H9 (cell line): ENCODE measurements at places on chromosomes 3 and 15.
A peak's percentile ranks its signal among the peaks of the same experiment; 100 is the strongest.

GRCh38 chr3:50950591-50950990 lies 275.9 kb downstream of the DOCK3 start:
- H3K4me1 ChIP-seq, result peaks cover 8% of the 10 kb centered on the region; the same call in 1 of the 2 replicates
- H3K4me3 ChIP-seq, result no peak overlapping the region
- no peak overlapping the region for H3K27ac ChIP-seq
- H3K36me3 ChIP-seq, result peaks cover 4% of the 10 kb centered on the region; the same call in 1 of the 2 replicates
- DNase-seq, result no peak

- peaks cover 9% of the 10 kb centered on the region; the same call in 1 of the 2 replicates for H3K4me1 ChIP-seq
- DNase-seq, result peak; percentile 83
- H3K4me3 ChIP-seq, result peak overlapping the region; percentile 14
- no peaks in the 10 kb centered on the region; the same call in 1 of the 2 replicates for H3K27me3 ChIP-seq
Measured at GRCh38 chr3:141392897-141393734, 24.8 kb downstream of the ZBTB38 start.

DNA sequence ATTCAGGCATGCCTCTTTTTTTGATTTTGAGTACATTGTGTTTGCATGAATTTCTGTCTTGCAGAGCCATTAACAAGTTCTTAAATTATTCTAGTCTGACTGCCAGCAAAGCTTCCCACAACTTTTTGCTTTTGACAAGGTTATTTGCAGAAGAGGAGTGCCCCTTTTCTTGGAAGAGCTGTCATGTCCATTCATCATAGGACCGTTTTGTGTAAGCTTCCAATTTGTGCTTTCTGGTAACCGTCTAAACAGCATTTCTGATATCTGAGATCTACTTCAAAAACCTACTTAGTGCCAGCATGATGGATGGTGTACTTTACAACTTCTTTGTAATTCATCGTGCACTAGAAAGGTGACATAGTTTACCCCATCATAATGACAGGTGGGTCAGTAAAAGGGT lies 379.7 kb downstream of the NAALADL2 start:
- H3K36me3 ChIP-seq, result no peaks in the 10 kb centered on the region
- H3K4me1 ChIP-seq, result no peaks in the 10 kb centered on the region
- no peak overlapping the region for H3K4me3 ChIP-seq
- no peaks in the 10 kb centered on the region for H3K27me3 ChIP-seq

GRCh38 chr3:61580982-61581643 lies 19.7 kb downstream of the PTPRG start:
- peaks cover 12% of the 10 kb centered on the region for H3K4me1 ChIP-seq
- H3K27ac ChIP-seq, result no peak overlapping the region
- H3K36me3 ChIP-seq, result peaks cover 13% of the 10 kb centered on the region; the same call in 2 of the 3 replicates

- peaks cover 15% of the 10 kb centered on the region; the same call in 1 of the 2 replicates for H3K36me3 ChIP-seq
- H3K27ac ChIP-seq, result no peak overlapping the region
- DNase-seq, result peak; percentile 37
- peaks cover 16% of the 10 kb centered on the region; the same call in 1 of the 2 replicates for H3K4me1 ChIP-seq
Measured at GRCh38 chr15:66401130-66402021, 14.7 kb downstream of the MAP2K1 start.

DNA sequence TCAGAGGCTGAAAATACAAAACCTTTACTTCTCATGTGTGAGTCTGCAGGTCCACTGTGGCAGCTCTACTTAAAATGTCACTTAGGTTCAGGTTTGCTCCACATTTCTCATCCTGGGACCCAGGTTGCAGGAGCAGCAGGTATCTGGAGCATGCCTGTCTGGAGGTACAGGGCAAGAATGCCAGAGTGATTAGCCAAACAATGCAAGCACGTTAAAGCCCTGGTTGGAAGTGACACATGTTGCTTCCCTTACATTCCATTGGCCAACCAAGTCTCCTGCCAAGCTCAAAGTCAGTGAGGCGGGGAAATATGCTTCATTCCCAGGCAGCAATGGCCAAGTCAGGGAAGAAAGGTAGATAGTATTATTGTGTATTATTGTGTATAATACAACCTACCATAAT lies 76.8 kb upstream of the ARL6 start:
- H3K4me1 ChIP-seq, result 0 out of 2 replicates have a peak, but pooled peaks cover 4% of the 10 kb centered on the region
- H3K27me3 ChIP-seq, result no peaks in the 10 kb centered on the region
- peak; percentile 76 for DNase-seq
- H3K36me3 ChIP-seq, result no peaks in the 10 kb centered on the region

DNA sequence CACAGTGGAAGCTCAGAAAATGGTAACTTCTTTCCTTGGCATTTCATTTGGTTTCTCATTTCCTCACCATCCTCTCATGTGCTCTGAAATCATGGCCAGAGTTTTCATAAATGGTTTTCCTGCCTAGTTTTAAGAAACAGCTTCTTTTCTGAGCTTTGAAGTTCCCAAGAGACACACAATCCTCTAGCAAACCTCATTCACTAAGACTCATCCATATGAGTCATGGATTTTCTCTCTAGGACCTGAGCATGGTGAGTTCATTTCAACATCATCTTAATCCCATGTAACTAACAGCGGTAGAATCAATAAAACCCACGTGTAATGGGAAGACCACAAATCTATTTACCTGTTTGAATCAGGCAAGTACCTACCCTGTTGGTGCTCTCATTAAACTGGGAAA lies 274.5 kb upstream of the LRTM1 start:
- no peak overlapping the region for H3K27ac ChIP-seq
- no peaks in the 10 kb centered on the region for H3K36me3 ChIP-seq
- no peak overlapping the region for H3K4me3 ChIP-seq
- H3K27me3 ChIP-seq, result no peaks in the 10 kb centered on the region
- DNase-seq, result no peak

- no peak overlapping the region for H3K4me3 ChIP-seq
- peaks cover 3% of the 10 kb centered on the region; the same call in 1 of the 2 replicates for H3K4me1 ChIP-seq
- DNase-seq, result no peak
Measured at GRCh38 chr3:117054556-117054955, 345.0 kb downstream of the TUSC7 start.

DNA sequence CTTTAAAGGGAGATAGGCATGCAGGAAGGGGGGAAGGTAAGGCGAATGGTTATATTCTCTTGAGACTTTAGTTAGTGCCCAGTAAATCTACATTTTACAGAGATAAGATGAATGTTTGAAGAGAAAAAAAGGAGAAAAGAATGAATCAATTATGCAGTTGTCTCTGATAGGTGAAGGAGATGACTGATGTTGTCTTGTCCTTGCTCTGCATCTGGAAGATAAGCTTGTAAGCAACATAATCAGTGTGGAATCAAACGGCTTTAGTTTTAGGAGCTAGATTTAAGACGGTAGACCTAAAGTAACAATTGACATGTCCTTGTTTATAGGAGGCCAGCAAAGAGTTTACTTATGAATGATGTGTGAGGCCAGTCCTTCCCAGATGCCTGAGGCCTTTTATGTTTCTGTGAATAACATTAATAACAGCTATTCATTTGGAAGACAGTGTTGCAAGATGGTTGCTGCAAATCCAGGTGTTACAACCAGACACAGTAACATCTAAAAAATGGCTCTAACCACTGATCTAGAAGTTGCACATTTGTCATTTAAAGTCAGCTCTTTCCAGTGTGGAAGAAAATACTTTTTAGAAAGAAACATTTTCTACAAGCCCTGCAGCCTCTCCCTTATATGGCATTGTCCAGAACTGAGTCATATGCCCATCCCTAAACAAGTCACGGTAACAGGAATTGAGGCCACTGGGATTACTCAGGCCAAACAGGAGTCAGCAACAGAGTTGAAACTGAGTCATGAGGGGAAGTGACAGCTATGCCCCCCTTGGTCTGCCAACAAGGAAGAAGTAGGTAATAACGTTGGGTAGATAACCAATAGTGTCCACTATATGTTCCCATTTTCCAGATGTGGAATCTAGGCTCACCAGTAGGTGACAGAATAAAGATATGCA lies 77.5 kb upstream of the FBN1 start:
- H3K4me1 ChIP-seq, result no peaks in the 10 kb centered on the region
- no peaks in the 10 kb centered on the region for H3K27me3 ChIP-seq

DNA sequence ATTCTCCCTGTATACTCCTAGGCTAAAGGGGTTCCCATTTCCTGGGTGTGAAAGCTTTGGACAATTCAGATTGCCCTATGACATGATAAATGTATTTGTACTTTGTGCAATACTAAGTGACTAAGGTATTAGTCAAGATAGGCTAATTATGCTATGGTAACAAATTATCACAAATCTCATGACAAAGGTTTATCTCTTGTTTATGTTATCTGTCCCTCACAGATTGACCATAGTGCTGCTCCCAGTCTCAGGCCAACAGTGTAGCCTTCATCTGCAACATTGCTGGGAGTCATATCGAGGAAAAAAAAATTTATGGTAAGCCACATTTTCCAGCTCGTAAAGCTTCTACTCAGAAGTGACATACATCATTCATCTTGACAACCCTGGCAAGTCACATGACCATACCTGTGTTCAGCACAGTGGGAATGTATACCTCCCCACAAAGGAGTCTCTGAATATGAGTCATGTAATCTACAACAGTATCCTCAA lies 346.2 kb downstream of the IGSF11 start:
- no peak for DNase-seq
- H3K36me3 ChIP-seq, result no peaks in the 10 kb centered on the region; the same call in 2 of the 3 replicates
- no peak overlapping the region for H3K4me3 ChIP-seq
- H3K27me3 ChIP-seq, result no peaks in the 10 kb centered on the region
- peaks cover 2% of the 10 kb centered on the region; the same call in 1 of the 2 replicates for H3K4me1 ChIP-seq
- H3K27ac ChIP-seq, result no peak overlapping the region

GRCh38 chr3:51588724-51589123 lies 50.2 kb downstream of the RAD54L2 start:
- H3K27me3 ChIP-seq, result no peaks in the 10 kb centered on the region
- no peaks in the 10 kb centered on the region; the same call in 1 of the 2 replicates for H3K4me1 ChIP-seq
- no peak overlapping the region for H3K4me3 ChIP-seq
- no peak for DNase-seq
- H3K36me3 ChIP-seq, result peaks cover 37% of the 10 kb centered on the region

- H3K27me3 ChIP-seq, result no peaks in the 10 kb centered on the region
- no peak overlapping the region for H3K4me3 ChIP-seq
- no peaks in the 10 kb centered on the region for H3K4me1 ChIP-seq
Measured at GRCh38 chr15:72751751-72752455, 31.7 kb downstream of the ADPGK start.

DNA sequence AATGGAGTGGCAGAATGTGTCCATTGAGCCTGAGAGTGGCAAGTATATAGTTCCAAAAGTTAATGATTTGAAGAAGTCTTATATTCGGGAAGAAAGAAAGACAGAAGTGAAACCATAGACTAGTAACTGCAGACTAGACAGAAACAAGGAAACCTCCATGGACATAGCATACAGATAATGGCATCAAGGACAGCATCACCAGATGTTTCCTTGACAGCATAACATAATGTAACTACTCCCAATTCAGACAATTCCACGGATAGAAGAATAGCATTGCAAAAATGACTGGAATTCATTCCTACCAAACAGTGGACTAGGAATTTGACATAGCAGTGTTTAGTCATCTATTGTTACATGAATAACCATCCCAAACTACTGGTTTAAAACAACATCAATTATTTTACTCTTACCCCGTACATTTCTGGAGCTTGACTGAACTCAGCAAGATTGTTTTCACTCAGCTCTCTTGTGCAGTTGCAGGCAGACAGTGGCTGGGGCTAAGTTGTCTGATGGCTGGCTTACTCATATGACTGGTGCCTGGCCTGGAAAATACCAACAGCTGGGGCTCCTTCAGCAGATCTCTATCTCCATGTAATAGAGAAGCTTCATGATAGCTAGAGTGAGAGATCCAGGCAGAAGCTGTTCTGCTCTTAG lies 109.7 kb upstream of the GADL1 start:
- no peaks in the 10 kb centered on the region for H3K4me1 ChIP-seq
- no peak overlapping the region for H3K4me3 ChIP-seq
- H3K36me3 ChIP-seq, result no peaks in the 10 kb centered on the region
- no peak overlapping the region for H3K27ac ChIP-seq

- H3K36me3 ChIP-seq, result no peaks in the 10 kb centered on the region
- DNase-seq, result no peak
- H3K4me1 ChIP-seq, result 0 out of 2 replicates have a peak, but pooled peaks cover 3% of the 10 kb centered on the region
- H3K4me3 ChIP-seq, result no peak overlapping the region
- no peak overlapping the region for H3K27ac ChIP-seq
- no peaks in the 10 kb centered on the region for H3K27me3 ChIP-seq
Measured at GRCh38 chr3:159632128-159632527, 356.5 kb upstream of the IL12A start.

- no peak overlapping the region for H3K4me3 ChIP-seq
- no peak for DNase-seq
- H3K27ac ChIP-seq, result no peak overlapping the region
- H3K4me1 ChIP-seq, result peaks cover 4% of the 10 kb centered on the region; the same call in 1 of the 2 replicates
Measured at GRCh38 chr3:193771653-193772421, 178.8 kb downstream of the OPA1 start.

DNA sequence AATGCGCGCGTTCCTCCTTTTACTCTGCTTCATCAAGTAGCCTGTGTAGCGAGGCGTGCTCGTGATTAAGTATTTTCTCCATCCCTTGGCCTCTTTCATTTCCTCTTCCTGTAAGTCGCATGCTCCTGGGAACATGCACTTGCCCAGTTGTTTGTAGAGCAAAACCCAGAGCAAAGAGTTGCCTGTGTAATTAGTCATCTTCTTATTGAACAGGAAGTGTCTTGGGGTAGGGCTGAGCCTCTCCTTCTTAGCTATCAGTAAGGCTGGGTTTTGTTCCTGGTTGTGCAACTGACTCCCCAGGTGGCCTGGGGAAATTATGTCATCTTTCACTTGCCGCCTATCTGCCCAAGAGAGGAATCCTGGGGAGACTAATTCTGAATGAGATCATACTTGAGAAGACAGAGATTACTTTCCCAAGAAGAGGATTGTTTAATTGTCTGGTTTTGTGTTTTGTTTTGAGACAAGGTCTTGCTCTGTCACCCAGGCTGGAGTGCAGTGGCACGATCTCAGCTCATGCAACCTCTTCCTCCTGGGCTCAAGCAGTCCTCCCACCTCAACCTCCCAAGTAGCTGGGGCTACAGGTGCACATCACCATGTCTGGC lies 14.9 kb downstream of the LIPH start:
- H3K4me3 ChIP-seq, result no peak overlapping the region
- no peak for DNase-seq
- no peaks in the 10 kb centered on the region for H3K36me3 ChIP-seq
- no peak overlapping the region for H3K27ac ChIP-seq
- no peaks in the 10 kb centered on the region for H3K27me3 ChIP-seq
